ENCODE measurements at places on chromosomes 16 and 17.

DNA sequence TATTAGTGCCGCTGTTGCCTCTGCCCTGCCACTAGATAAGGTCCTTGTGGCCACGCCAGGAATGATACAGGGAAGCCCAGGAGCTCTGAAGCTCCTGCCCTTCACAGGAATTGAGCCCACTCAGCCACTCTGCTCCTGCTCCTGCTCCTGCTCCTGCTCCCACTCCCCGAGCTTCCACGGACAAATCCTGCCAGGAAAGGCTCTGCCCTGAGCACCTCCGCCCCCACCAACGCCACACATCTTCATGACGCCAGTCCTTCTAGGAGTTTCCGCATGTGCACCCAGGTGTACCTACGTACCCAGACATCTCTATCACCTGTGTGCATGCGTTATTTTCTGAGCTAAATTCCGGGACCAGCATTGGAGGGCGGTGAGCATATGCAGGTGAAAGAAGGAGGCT lies 369.1 kb downstream of the C16orf95 start:
- DNase-seq: no peak

GRCh38 chr17:44159519-44160210 lies 10.8 kb upstream of the ASB16 start:
- no peak for DNase-seq

DNA sequence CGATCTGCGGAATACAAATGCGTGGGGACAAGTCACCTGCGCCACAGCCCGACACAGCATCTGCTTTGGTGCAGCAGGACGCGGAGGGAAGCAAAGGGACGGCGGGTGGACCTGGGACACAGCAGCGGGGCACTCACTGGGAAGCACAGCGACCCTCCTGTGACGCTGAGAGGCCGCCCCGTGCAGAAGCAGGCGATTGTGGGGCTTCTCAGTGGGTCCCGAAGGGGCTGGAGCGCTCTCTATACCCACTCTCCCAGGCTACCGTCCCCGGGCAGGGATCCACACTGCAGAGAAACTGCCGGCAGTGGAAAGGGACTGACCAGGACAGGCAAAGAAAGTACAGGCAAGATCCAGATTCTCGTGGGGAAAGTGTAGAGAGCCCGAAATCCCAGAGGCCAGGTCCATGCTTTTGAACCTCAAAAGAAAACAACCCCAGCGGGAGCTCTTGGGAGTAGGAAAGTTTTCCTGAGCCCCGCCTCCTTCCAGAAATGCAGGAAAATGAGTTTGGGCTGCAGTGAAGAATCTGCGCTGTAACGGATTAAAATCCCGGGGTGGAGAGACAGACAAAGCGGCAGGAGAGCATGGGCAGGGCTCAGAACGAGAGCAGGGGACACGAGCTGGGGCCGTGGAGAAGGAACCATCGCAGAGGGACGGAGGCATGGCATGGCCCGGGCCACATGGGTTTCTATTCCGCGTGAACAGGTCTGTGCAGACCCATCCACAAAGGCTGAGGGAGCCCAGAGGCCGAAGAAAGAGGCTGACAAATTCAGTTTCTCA lies 12.7 kb downstream of the COX4I1 start:
- no peak for DNase-seq

DNA sequence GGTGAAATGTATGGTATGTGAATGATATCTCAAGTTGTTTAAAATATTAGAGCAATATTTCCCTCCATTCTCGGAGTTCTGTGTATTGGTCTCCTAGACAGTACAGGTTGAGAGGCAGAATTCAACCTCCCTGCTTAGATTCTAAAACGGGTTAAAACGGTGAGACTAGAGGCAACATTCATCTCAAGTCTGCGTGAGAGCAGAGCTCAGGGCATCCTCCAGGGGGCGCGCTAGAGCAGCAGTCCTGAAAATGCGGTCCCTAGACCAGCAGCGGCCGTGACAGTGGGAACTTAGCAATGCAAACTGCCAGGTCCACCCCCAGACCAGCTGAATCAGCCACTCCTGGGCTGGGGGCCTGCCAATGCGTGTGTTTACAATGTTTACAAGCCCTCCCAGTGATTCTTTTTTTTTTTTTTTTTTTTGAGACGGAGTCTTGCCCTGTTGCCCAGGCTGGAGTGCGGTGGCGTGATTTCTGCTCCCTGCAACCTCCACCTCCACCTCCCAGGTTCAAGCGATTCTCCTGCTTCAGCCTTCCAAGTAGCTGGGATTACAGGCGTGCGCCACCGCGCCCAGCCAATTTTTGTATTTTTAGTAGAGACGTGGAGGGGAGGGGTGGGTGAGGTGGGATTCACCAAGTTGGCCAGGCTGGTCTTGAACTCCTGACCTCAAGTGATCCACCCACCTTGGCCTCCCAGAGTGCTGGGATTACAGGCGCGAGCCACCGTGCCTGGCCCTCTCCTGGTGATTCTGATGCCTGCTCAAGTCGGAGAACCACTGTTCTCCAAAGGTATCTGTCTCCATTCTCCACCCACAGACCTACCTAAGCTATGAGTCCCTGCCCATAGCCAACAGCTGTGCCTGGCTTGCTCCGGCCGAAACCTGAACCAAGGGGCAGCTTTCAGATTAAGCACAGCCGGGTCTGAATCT lies 24.2 kb downstream of the KLHL36 start:
- no peak for DNase-seq

- no peak for DNase-seq
Measured at GRCh38 chr17:40021451-40021971, 6.3 kb downstream of the CSF3 start.

- no peak for DNase-seq
Measured at GRCh38 chr16:21628772-21629171, 23.6 kb downstream of the IGSF6 start.

GRCh38 chr17:72063756-72064450 lies 56.9 kb upstream of the SOX9 start:
- no peak for DNase-seq

DNA sequence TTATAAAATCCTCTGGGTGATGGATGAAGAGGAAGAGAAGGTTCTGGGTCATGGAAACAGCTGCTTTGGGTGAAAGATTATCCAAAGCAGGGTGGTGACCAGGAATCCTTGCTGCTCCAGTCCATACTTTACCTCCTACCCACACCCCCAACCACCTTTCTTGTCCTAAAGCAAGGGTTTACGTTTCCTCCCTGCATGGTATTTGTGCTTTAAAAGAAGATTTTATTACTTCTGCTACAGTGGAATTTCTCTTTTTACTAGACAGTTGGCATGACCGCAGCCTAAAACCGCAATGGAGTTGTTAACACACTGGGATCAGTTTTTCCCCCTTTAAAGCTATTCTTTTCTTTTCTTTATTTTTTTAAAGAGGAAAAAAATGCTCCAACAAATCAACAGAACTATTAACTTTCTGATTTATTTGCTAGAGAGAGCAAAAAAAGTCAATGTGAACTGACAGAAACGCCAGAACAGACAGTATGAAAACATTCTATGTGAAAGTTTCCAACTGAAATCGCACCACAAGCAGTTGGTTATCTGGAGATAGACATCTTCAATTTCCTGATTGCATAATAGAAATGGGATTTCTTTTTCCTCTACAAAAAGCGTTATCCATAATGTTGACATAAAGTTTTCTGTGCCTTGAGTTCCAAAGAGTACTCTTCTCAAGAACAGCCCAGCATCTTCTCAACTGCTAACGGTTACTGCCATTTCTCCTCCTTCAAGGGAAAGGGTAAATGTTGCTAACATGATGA lies 236.0 kb downstream of the IRX3 start:
- no peak for DNase-seq

- no peak for DNase-seq
Measured at GRCh38 chr16:4894276-4895150, 42.4 kb downstream of the PPL start.

- no peak for DNase-seq
Measured at GRCh38 chr16:81901484-81901883, 109.8 kb downstream of the SDR42E1 start.

- DNase-seq: no peak
Measured at GRCh38 chr17:16329519-16330271, 23.6 kb downstream of the CENPV start.

DNA sequence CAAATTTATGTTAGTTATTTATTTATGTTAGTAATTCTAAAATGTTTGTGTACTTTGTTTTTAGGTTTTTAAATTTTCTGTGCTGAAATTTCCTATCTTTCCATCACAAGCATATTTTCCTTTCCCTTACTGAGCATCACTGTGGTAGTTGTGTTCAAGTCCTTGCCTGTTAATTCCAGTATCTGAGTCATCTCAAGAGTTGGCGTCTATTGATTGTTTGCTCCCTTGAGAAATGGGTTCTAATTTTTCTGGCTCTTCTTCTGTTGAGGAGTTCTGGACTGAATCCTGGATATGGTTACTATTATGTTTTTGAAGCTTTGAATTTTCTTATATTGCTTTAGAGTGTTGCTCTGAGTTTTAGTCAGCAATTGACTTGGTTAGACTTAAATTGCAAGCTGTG lies 56.3 kb downstream of the GAN start:
- DNase-seq: no peak

- no peak for DNase-seq
Measured at GRCh38 chr17:17752821-17753321, 71.6 kb downstream of the RAI1 start.

DNA sequence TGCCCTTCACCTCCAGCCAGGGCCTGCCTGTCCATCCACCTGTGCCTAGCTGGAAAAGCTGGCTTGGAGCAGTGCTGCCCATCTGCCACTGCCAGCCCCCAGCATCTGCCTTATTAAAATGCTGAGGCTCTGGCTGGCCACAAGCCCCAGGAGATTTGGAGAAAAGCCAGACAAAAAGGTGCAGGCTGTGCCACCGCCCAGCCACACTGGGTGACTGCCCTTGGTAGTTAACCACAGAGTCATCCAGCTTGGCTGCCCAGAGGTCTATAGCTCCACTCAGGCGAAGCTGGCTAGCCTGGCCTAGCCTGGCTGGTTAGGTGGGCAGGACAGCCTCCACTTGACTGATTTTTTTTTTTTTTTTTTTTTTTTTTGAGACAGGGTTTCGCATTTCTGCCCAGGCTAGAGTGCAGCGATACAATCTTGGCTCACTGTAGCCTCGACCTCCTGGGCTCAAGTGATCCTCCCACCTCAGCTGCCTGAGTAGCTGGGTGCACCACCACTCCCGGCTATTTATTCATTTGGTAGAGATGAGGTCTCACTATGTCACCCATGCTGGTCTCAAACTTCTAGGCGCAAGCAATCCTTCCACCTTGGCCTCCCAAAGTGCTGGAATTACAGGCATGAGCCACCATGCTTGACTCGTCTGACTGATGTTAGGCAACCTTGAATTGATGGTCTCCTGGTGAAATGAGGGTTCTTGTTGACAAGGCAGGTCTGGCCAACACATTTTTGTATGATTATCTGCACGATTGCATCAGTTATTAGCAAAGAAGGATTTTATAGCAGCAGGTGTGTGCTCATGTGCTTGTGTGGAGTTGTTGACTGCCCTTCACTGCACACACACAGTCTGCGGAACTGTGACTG lies 103.8 kb downstream of the RAB11FIP4 start:
- DNase-seq: no peak

- no peak for DNase-seq
Measured at GRCh38 chr17:74447628-74448159, 15.8 kb downstream of the GPRC5C start.

- DNase-seq: no peak
Measured at GRCh38 chr17:77209330-77209748, 68.6 kb downstream of the SEC14L1 start.

DNA sequence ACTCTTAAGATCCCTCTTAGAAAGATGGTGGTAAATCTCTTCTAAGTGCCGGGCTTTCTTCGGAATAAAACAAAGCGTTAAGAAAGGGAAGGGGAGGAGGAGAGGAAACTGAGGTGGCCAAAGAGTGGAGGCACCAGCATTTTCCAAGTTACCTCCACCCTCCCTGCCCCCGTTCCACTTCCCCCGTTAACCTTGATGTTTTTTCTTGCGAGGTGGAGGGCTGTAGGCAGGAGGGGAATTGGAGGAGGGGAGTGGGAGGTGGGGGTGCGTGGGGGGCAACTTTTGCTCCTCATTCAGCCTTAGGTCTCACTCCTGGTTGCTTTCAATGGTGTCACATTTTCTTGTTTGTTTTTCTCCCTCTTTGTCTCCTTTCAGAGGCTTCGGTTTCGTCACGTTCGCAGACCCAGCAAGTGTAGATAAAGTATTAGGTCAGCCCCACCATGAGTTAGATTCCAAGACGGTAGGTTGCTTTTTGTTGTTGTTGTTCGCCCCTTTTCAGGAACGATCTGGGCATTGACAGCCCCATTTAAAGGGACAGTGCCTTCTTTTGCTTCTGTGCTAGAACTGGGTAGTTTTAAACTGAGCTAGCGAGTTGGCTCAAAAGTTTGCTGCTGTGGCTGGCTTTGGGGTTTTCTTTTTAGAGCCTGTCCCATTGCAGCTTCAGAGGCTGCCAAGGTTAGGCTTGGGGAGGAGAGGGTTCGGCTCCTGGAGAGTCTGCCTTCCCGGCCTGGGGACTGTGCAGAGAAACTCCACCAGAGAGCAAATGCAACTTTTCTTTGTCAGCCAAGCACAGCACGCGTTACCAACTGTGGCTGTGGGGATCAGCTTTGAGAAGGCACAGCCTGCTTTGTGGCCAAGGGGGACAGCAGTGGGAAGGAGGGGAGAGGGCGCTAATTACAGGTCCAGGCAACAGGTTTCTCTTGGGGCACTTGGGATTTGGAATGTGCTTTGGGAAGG lies 1.9 kb downstream of the MSI2 start:
- no peak for DNase-seq

GRCh38 chr16:57021757-57022156 lies 32.4 kb downstream of the NLRC5 start:
- no peak for DNase-seq

- no peak for DNase-seq
Measured at GRCh38 chr17:70336411-70336810, 167.1 kb downstream of the KCNJ2 start.

- DNase-seq: no peak
Measured at GRCh38 chr17:42980766-42981397, 517 bp downstream of the RUNDC1 start.

GRCh38 chr17:43625606-43626005 lies 36.1 kb downstream of the MEOX1 start:
- DNase-seq: no peak

- DNase-seq: no peak
Measured at GRCh38 chr17:67479148-67479547, 102.1 kb downstream of the PITPNC1 start.

- no peak for DNase-seq
Measured at GRCh38 chr16:78738557-78738956, 639.1 kb downstream of the WWOX start.

GRCh38 chr16:30122604-30123160 lies 338 bp downstream of the MAPK3 start:
- no peak for DNase-seq

GRCh38 chr16:19431636-19432340 lies 14.1 kb downstream of the TMC5 start:
- DNase-seq: no peak
